ENCODE measurements at places on chromosomes 16 and 17.

- DNase-seq = no peak
These were observed 31.4 kb upstream of the GFOD2 start for GRCh38 chr16:67750466-67750865.

- DNase-seq = no peak
These were observed 6.9 kb upstream of the CD300LD start for GRCh38 chr17:74599023-74599399.

DNA sequence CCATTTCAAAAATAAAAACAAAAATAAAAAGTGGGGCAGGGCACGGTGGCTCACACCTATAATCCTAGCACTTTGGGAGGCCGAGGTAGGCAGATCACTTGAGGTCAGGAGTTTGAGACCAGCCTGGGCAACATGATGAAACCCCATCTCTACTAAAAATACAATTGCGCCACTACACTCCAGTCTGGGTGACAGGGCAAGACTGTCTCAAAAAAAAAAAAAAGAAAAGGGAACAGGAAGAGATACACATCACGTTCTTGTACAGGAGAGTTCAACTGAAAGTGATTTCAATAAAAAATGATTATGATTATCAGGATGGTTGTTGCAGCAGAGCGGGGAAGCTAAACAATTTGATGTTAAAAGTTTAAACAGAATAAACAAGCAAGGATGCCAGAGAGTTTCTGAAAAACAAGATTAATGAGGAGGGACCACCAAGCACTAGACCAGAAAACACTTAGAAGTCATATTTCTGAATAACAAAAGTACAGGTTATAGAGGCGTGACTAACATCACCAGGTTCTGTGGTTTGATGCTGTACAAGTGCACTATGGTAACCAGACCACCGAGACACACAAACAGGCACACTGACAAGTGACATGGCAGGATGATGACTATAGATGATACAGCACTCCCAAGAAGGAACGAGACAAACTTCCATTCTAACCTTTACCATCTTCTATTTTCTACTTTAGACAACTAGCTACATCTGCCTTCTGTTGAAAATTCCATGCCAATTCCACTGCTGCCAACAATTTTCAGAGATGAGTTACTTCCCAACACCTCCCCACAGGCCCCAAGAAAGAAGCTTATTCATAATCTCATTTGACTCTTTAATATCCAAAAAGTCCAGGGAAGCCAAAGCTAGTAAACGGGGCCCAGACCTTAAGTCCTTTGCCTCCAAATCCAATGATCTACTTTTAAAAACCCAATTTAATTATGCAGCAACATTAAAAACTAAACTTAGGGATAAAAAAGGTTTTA is 11.8 kb downstream of the DNAJA2 start:
- DNase-seq = peak; percentile 30

DNA sequence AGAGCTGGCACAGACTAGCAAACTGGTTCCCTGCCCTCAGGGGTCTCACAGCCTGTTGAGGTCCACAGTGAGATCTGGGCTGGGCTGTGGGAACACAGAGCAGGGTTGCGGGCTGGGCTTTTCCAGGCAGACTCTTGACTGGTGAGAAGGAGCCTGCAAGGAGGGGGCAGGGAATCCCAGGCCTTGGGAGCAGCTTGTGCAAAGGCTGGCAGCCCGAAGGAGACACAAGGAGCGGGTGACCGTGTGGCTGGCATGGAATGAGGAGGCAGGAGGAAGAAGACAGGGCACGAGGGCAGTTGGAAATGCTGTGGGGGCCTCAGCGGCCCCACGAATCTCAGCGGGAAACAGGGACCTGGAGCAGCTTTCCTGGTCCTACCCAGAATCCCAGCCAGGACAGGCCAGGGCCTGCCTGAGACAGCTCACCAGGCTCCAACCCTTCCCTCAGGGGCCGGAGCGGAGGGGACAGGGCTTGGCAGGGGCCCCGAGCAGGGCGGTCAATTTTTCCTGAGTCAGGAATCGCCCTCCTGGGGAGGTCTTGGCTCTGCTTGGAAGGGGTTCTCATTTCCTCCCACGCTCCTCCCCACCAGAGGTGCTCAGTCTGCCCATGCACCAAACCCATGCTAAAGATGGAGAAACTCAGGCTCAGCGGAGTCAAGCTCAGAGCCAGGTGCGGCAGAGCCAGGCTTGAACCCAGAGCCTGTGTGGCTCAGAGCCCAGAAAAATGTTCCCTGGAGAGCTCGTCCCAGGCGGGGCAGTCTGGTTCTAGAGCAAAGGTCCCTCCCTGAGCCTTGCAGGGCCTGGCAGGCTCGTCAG is 9.2 kb upstream of the SNN start:
- no peak for DNase-seq

GRCh38 chr16:81158964-81159363 is 62.8 kb upstream of the GCSH start:
- no peak for DNase-seq

DNA sequence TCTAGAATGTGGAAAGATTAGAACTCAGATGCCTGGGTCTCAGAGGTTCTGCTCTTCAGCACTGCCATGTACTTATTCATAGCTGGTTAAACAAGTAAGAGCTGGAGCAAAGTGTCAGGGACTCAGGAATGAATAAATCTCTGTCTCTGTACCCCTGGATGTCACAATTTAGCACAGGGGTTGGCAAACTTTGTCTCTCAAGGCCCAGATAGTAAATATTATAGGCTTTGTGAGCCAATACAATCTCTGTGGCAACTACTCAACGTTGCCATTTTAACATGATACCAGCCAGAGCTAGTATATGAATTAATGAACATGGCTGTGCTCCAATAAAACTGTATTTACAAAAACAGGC is 220.3 kb upstream of the MON1B start:
- no peak for DNase-seq

- DNase-seq = no peak
These were observed 141.5 kb downstream of the IRF8 start for GRCh38 chr16:86040496-86040895.

DNA sequence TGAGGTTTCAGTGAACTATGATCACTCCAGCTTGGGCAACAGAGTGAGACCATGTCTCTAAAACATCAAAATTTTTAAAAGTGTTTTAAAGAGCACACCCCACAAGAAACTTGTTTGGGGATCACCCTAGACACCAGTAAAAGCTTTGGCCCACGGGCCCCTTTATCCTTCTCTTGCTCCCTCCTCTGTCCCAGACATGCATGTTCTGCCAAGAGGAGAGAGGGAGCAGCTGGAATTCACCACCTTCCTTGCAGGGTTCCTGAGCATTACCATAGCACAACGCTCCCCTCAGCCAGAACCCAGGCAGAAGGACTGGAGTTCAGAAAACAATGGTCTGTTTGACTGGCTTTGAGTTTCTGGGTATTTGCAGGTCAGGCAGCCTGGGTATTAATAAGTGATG is 214.3 kb upstream of the CDH5 start:
- DNase-seq = peak; percentile 27

GRCh38 chr17:46003907-46004748 is 5.1 kb downstream of the STH start:
- peak; percentile 17 for DNase-seq

DNA sequence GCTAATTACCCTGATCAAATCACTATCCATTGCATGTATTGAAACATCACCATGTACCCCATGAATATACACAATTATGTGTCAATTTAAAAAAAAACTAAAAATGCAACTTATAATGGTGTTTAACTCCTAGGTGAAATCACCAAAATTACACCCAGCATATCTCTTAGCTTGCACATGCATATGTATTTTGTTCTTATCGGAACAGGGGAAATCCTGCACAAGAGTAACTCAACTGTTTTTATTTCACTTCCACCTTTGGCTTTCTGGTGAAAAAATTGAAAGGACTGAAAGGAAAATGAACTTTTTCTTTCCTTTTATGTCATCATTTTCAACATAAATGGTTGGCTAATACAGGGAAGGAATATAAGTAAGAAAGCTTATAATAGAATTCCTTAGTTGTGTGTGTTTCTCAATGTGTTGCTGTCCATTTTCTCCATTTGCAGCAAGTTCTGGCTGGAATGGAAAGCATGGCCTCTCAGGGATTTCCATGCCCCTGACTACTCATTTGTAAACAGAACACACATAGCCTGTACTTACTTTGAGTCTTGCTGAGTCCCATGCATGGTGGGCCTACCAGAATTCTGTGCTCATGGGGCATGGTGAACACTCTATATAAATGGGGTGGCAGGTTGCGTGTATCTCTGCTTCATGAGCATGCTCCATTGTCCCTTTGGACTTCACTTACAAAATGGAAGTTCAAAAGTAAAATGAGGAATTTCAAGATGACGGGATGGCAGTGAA is 462.0 kb downstream of the HS3ST3B1 start:
- DNase-seq = no peak

DNA sequence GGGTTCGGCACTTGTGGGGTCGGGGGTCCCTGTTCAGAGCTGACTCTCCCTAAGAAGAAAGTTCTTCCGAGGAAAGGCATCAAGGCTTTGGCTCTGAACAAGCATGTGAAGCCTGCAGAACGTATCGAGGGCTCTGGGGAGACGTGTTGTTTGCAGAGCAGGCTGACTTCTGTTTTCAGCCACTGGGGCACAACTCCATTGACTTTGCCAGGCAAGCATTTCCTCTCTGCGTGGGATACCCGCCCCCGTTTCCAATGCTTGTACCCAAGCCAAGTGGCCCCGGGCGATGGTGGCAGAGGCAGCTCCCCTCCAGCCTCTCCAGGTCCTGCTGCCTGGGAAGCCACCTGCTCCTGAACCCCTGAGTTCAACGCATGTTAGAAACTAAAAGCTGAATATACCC is 255.7 kb downstream of the RBFOX3 start:
- DNase-seq = no peak

- DNase-seq = no peak
These were observed 150.3 kb downstream of the KCNJ18 start for GRCh38 chr17:21842332-21843317.

GRCh38 chr17:34219405-34219804 is 35.7 kb upstream of the CCL2 start:
- no peak for DNase-seq

DNA sequence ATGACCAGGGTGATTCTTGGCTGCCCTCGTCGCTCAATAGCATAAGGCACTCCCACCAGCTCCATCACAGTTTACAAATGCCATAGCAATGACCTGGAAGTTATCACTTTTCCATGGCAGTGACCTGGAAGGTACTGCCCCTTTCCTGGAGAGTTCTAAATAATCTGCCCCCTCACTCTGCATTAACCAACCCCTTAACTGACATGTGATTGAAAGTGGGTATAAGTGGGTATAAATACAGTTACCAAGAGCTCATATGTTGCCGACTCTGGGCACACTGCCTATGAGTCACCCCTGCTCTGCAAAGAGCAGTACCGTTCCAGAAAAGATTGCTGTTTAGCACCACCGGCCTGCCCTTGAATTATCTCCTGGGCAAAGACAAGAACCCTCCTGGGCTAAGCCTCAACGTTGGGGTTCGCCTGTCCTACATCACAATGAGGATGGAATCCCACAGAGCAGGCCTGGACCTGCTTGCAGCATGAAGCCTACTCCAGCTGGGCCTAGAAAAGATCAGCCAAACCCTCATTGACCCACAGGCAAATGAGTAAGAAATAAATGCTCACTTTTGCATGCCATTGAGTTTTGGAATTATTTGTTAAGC is 95.2 kb upstream of the SEC14L1 start:
- no peak for DNase-seq

GRCh38 chr16:12752159-12752558 is 51.5 kb downstream of the CPPED1 start:
- no peak for DNase-seq

- no peak for DNase-seq
These were observed 96.2 kb downstream of the PGS1 start for GRCh38 chr17:78474614-78475146.
